ENCODE measurements at places on chromosomes 1 and 21.
A peak's percentile ranks its signal among the peaks of the same experiment; 100 is the strongest.

DNA sequence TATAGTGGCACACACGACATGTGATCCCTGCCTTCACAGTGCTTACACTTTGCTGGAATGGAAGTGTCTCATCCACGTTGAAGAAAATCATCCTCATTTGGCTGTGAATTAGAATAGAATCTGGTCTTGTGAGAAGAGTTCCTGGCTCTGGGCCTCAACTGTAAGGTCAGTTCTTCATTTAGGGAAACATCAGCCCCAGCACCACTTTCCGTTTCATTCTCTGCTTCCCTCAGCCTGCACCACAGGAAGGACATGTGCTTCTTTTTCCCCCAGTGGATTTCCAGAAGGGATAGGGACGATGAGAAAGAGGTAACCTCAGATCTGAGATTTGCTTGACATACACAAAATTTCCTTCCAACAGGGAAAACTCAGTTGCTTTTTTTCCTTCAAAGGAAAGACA, 3.7 kb upstream of the ALX3 start:
- no peak for DNase-seq

- no peak for DNase-seq
These were observed 28.4 kb downstream of the TRIM11 start for GRCh38 chr1:228378090-228378872.

DNA sequence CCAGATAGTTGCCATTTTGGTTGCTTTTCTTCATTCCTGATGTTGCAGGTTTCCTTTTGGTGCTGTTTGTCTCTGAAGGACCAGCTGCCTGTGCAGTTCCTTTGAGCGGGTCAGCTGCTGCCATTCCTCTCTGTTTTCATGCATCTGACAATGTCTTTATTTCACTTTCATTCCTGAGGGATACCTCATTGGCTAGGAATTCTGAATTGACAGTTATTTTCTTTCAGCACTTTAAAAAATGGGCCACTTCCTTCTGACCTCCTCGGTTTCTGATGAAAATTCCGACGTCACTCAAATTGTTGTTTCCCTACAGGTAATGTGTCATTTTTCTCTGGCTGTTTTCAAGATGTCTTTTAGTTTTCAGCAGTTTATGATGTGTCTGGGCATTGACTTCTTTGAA, 24.8 kb downstream of the CCSAP start:
- no peak for DNase-seq

DNA sequence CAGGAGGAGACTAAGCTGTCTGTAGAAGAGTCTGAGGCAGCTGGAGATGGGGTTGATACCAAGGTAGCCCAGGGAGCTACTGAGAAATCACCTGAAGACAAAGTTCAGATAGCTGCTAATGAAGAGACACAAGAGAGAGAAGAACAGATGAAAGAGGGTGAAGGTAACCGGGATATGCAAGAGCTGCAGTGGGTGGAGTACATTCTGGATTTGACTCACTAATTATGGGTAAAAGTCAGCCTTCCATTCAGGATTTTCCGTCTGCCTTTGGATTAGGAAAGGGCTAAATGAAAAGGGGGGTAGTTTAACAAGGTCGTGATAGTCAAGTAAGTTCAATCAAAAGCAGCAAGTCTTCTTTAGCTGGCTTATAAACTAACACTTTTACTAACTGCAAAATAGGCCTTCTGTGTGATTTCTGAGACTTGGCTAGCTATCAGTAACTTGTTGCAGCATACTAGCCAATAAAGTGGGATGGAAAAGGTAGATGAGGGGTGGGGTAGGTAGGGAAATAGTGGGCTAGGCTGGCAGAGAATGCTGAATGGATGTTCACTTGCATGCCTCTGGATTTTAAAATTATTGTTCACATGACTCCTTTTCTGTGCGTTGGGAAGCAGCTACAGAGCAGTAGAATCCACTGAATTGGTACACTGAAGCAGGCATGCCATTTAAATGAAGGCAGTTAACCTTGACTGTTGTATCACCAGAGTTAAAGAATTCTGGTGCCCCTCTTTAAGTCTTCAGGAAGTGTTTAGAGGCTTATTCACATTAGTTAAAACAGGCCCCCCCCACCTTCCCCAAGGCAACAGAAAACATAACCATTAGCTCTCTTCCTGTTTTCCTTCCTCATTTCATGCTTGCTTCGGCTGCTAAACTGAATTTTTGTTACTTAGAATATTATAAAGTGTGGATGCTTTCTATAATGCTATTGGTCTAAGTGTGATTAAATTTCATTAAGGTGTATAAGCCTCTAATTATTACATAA, 15.4 kb downstream of the CCDC17 start:
- DNase-seq: peak; percentile 32

DNA sequence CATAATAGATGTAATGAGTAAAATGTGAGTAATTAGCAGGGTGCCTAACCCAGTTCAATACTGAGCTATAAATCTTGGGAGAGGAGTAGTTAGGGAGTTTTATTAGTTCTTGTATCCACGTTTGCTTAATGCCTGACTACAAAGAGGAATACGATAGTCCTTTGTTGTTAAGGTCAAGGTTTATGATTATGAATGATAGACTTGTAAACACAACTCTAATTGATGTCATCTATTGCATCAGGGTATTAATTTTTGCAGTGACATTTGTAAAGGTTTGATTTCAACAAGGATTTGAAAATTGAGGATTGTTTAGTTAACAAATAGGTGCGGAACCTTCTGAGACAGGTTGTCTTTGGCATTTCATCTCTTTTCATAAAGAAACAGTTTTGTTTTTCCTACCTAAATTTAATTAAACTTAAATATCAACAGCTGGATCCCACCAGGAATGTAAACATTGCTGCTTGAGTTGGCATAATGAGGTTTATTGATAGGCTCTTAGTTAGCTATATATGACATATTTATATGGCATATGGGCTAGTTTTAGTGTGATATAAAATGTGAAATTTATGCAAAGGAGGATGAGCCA, 9.7 kb downstream of the SOAT1 start:
- no peak for DNase-seq

GRCh38 chr1:52672946-52673345, 25.2 kb downstream of the COA7 start:
- DNase-seq: no peak

- DNase-seq: no peak
These were observed 16.9 kb upstream of the PARS2 start for GRCh38 chr1:54781023-54781723.

GRCh38 chr1:8426996-8427395, 109.1 kb downstream of the SLC45A1 start:
- no peak for DNase-seq

DNA sequence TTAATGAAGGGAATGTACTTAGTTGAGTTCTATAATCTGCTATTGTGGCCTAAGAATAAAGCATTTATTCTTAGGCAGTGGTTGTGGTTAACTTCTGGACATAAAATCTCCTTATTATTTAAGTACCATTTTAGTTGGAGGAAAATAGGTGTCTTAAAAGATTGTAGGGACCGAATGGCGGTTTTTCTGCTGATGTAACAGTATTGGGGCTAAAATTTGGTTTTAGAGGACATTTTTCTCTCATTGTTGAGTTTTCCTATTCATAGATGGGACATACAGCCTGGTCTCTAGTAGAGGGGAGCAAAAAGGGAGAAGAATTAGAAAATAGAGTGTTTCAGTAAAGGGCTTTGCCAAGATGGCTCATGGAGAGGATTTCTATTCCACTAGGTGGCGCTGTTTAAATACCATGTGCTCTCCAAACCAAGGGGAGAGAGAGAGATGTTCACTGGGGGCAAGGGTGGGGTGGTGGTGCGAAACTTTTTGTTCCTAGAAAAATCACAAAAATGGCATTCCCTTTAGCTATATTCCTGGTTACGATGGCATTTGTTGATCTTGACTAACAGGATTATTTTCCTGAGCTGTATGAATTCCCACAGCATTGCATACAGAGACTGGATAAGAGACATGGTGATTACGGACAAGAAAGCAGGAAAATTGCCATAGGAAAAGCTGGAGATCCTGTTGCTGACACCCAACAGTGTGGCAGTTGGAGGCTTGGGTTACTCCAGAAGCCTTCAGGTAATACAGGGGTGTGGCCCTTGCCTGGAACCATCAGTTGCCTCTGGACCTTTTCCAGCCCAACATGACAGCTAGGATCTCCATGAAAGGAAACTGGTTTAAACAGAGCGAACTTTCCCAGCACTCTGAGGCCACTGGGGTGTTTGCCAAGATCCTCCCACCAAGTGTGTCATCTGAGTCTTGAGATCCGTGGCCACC, 18.2 kb upstream of the FCGR2A start:
- peak; percentile 40 for DNase-seq

- no peak for DNase-seq
These were observed 51.6 kb upstream of the NEK7 start for GRCh38 chr1:198105185-198105584.

GRCh38 chr1:207984831-207985572, 74.1 kb upstream of the CD34 start:
- no peak for DNase-seq

- no peak for DNase-seq
These were observed 14.3 kb downstream of the PROK1 start for GRCh38 chr1:110465038-110465813.

- no peak for DNase-seq
These were observed at the start of gene SOX13 for GRCh38 chr1:204072931-204073836. SOX13 (plus strand) TSS chr1:204073115; CDS start chr1:204112916, 39,801 bp downstream.

DNA sequence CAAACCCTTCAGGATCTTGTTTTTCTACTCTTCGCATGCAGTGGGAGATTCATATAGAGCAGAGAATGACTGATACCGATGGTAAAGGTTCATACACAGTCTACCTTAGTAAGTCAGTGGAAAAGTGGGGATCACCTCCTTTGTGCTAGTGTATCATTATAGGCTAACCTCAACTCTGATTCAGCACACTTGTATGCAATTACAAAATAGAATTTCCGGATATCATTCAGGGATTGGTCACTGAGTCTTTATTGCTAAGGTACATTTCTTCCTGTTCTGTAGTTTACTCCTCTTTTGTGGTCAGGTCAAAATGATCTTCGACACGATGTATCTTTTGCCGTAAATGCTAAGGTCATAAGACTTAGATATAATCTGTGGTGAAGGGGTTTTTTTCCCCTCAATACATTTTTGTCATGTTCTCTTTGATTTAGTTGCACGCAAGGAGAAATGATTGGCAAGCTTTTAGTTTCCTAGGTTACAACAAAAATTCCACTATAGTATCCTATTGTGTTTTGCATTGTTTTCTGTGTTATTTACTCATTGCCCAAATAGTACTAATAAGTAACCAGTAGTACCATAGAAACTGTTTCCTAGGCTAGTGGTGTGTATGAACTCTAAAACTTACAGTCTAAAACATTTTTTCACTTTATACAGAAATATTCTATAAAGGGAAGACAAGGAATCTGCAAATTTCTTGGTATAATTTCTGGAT, 35.7 kb upstream of the PLA2G4A start:
- DNase-seq: no peak

DNA sequence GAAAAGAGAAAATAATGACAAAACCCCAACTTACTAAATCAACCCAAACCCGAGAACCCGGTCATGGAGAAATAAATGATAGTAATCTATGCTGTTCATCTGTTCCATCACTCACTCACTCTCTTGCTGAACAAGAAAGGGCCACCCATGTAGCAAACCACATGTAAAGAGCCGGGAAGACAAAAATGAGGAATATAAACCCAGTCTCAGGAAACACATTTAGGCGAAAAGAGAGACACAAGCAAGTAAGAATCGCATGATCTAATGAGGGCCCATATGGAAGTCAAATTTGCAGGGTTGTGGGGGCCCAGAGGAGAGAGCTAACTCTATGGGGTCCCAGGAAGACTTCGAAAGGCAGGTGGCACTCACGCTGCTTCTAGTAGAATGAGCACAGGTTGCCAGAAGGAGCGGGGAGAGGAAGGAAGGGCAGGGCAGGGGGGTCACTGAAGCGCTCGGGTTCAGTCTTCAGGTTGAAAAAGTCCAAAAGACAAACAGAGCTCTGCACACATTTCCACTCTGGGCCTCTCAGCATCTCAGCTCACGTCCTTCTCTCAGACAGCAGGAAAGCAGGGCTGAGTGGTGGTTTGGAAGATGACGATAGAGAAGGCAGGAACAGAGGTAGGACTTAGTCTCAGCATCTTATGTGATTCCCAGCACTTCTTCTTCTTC, 142.9 kb upstream of the KRTAP19-8 start:
- no peak for DNase-seq

- no peak for DNase-seq
These were observed 20.8 kb upstream of the LRRC3 start for GRCh38 chr21:44434568-44434925.

GRCh38 chr21:35677298-35677841, 383.0 kb downstream of the SETD4 start:
- DNase-seq: no peak

DNA sequence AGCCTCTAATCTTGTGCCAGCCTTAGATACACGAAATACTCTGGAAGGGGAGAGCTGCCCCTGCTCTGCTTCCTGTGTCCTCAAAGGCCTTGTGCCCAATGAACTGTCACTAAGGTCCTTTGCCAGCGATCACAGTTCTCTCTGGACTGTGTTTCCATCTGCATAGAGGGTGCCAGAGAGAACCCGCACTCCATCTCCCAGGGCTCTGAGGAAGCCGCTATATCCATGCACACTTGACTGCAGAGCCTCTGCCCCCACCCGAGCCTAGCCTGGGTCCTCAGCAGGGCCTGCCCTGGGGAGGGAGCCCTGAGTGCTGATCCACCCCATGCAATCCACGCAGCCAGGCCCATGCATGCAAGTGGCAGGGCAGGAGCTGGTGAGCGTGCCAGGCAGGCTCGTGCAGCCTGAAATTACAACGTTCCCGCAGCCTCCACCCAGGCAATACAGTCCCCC, 30.6 kb upstream of the KIF21B start:
- DNase-seq: no peak

- peak; percentile 19 for DNase-seq
These were observed 5.4 kb upstream of the NTNG1 start for GRCh38 chr1:107135463-107135862.

GRCh38 chr1:46094471-46095005, 37.9 kb downstream of the PIK3R3 start:
- no peak for DNase-seq

All from memory B cell (primary cell).